Endodermal cell (in vitro differentiated cells): ENCODE measurements at places on chromosomes 6 and 20.

DNA sequence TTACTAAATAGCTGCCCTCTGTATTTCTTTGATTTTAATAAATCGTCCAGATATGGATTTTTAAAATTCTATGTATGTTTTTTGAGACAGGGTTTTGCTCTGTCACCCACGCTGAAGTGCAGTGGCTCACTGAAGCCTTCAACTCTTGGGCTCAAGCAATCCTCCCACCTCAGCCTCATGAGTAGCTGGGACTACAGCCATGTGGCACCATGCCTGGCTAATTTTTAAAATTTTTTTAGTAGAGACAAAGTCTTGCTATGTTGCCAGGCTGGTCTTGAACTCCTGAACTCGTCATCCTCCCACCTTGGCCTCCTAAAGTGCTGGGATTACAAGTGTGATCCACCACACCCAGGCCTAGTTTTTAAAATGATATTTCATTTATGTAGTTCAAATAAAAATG, 47.4 kb upstream of the DDR1 start:
- DNase-seq, result no peak

- DNase-seq, result no peak
Observed at GRCh38 chr6:95292011-95292410, 285.3 kb upstream of the MANEA start.

DNA sequence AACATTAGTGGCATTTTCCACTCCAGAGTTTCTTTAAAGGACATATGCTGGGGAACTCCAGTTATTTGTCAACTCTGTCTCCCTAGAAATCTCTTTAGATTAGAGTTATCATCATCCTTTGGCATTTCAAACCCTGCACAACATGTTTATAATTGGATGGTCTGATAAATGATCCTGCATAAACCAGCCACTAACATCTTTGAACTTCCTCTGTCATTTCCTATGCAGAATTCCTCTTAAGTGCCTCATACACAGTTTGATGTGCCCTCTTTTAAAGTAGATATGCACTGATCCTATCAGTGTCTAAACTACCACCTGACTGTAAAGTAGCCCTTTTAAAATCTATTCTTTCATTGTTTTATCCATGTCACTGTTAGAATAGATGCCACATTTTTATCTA, 306.3 kb upstream of the IRAK1BP1 start:
- DNase-seq, result no peak

DNA sequence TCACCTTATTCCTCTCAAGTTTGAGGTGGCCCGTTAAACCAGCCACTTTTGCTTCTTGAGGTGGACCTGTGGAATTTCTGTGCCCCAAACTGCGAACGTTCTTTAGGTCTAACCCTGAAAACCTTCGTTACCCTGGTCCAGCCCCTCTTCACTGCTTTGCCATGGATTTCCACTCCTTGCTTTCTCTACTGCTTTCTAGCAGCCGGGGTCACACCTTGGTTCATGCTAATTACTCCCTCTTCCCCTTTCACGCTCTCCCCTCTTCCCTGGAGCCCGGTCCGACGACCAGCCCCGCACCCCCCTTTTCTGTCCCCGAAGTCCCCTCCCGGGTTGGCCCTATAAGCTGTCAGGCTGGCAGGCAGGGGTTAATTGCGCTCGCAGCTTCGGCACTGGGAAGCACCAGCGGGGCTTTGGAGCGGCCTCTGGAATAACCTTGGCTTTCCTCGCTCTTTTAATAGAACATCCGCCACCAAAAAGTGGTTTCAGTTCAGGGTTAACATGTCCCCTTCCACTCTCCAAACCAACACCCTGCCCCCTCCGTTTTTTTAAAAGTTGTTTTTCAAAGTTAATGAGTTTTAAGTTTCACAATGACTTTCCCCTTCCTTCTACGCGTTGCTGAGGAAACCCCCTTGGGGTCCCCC, 1.4 kb upstream of the HIVEP1 start:
- DNase-seq, result peak; percentile 91

DNA sequence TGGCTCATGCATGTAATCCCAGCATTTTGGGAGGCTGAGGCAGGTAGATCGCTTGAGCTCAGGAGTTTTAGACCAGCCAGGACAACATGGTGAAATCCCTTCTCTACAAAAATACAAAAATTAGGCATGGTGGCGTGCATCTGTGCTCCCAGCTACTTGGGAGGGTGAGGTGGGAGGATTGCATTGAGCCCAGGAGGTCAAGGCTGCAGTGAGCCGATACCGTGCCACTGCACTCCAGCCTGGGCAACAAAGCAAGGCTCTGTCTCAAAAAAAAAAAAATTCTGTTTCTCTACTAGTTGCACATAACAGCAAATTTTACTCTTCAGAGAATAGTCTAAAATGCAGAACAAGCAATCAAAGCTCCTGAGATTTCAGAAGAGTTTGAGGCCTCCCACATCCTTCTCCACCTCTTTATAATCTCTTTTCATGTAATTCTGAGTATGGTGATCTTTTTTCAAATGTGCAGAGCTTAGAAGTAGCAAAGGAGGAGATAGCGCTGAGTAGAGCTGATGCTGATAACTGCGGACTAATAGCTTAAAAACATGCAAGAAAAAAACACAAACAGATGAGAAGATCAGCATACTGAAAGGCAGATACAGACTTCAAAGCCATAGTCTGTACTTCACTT, 23.3 kb downstream of the LRRN4 start:
- no peak for DNase-seq

- DNase-seq, result no peak
Observed at GRCh38 chr20:47818466-47818865, 33.2 kb upstream of the SULF2 start.

DNA sequence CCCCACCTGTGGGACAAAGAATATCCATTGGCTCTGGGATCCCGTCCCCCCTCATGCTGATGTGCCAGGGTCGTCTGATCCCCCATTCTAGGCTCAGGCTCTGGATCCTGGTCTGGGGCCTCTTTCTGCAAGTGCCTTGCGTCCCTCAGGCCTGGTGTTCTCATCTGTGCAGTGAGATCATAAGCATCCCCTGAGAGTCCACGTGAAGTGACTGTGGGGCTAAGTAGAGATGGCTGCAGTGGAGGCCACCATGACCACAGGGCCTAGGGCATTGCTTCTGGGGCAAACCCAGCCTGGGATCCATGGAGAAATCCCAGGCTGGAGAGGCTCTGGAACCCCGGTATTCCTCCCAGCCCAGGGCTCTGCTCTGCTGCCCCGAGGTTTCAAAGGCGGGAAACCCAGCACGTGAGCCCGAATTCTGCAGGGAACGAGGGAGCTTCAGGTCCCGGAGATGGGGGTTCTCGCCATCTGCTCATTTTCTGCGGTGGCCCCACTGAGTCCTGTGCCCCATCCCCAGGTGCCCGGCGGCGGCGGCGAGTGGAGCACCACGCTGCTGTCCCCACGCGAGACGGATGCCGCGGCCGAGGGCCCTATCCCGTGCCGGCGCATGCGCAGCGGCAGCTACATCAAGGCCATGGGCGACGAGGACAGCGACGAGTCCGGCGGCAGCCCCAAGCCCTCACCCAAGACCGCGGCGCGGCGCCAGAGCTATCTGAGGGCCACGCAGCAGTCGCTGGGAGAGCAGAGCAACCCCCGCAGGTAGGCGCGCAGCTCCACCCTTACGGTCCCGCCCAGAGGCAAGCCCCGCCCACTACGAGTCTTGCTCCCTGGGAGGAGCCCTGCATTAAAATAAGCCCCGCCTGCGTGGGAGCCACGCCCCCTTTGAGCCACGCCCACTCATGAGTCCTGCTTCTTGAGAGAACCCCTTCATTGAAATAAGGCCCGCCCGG, 105.5 kb upstream of the MYL9 start:
- peak; percentile 98 for DNase-seq

- no peak for DNase-seq
Observed at GRCh38 chr20:20019123-20019522, 2.0 kb downstream of the NAA20 start.

DNA sequence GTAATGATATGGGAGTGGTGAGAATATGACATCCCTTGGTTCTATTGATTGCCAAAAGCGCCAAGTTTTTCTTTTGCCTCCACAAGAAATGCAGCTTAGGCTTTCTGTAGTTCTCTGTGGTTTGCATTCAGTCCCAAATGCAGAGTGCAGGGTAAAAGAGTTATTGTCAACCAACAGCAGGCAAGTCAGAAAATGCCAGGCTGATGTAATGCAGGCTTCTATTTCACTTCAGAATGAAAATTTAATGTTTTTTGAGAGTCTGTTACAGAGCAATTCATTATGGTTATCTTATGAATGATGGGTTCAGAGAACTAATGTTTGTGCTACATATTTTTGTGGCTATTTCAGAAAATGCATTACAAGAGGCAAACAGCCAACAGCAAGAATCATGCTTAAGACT, 293.5 kb downstream of the CENPW start:
- DNase-seq, result no peak

DNA sequence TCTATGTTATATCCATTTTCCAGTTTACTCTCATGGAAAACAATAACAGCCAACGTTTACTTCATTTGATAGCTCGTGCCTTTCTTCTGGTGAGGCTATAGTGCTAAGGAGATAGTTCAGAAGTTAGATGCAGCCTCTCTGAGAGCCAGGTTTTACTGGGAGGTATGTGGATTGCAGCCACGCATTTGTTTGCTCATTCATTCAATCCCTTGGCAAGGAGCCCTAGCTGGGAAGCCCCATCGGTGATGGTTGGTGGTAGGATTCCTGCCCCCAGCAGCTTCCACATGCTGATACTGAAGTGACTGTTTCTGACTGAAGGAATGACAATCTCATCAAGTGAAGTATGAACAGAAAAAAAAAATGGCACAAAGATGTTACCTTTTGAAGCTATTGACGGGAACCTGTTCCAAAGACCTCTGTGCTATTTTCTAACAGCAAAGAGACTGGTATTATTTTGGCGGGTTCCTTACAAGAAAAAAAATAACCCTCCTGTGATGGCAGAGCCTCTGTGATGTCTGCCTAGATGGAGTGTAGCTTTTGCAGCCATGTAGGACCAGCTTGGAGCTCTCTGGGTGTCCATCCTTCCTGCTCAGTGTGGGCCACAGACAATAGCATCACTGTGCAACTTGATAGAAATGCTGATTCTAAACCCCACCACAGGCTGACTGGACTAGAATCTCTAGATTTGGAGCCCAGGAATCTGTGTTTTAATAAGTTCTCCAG, 30.6 kb downstream of the SNAP25 start:
- peak; percentile 71 for DNase-seq

- DNase-seq, result no peak
Observed at GRCh38 chr6:154241581-154241980, 115.0 kb downstream of the IPCEF1 start.

DNA sequence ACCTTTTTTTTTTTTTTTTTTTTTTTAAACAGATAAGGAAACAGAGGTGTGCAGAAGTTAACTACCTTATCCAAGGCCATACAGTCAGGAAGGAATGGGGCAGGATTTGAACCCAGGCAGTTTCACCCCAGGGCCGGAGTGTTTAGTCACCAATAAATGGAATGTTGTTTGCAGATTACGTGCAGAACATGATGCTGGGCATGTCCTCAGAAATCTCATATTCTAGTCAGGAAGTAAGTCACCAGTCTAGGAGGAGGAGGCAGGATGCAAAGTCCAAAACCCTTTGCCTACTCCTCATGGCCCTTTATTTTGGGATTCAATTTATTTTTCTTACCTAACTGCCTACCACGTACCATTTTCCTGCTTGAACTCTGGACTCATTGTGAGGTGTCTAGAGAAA, 57.1 kb upstream of the LRRC1 start:
- DNase-seq, result no peak

DNA sequence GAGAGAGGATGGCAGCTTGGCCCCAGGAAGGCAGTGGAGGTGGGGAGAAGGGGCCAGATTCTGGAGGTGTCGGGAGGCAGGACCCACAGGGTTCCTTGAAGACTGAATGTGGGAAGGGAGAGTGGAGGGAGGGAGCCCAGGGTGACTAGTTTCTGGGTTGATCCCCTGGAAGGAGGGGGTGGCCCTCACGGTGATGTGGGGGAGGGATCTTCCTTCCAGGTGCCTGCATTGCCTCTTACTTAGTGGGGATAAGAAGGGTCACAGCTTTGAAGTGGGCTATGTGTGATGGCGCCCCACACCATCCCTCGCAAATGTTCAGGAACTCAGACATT, 26.7 kb downstream of the VSTM2L start:
- no peak for DNase-seq

DNA sequence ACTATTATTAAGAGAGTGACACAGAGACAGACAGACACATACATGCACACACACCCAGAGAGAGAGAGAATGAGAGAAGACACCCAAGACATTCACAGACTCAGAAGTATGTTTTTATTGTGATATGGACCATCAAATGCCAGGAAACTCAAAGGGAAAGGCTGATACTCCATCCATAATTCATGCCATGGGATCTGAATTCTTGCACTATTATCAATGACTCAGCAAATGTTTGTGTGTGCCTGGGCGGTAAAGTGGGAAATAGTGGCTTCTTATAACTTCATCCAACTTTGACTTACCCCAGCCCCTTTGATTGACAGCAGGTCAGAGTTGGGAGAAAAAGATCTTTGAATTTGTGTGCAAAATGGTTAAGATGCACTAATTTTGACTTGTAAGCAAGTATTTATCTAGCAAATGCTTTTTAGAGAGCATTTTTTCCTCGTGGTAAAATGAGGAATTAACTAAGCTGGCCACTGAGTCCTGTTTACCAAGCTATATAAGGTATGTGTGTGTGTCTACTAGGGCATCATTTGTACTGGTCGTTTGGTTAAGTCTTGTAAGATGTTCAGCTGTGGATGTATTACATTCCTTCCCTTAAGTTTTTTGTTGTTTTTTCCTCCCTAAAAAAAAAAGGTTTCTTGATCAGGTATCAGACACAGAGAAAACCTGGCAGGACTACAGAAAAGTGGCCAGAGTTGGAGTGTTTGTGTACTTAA, 3.0 kb upstream of the CCN2 start:
- no peak for DNase-seq

DNA sequence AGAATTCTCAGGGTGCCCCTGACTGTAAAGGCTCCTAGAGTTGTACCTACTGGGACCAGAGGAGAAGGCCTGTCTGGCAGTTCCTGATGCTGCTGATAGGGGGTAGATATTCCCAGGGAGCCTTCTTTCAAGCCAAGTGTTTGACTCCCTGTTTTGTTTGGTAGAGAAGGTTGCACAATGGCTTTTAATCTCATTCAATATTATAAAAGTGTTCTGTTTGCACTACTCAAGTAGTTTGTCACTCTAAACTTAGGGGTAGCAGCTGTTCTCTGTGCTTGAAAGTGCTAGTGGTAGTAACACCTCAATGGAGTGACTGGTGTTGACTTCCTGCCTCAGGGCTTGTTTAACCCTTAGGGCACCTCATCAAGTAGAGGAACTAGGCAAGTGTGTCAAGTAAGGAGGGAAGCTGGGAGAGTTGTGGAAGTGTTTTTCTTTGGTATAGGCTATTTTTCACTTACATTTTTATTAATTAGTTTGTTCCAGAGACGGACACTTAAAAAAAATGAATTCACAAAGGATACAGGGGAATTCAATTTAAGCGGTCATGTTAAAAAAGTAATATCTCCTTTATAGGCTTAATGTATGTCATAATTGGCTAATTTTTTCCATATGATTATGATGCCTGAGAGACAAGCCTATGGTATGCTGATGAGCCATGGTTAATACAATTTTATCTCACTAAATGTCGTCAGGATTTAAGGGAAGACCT, 38.1 kb downstream of the BICRAL start:
- peak; percentile 66 for DNase-seq
